ENCODE measurements at places on chromosomes 2 and 18.

- DNase-seq: no peak
Observed at GRCh38 chr2:240948905-240949790, 43.0 kb downstream of the CROCC2 start.

DNA sequence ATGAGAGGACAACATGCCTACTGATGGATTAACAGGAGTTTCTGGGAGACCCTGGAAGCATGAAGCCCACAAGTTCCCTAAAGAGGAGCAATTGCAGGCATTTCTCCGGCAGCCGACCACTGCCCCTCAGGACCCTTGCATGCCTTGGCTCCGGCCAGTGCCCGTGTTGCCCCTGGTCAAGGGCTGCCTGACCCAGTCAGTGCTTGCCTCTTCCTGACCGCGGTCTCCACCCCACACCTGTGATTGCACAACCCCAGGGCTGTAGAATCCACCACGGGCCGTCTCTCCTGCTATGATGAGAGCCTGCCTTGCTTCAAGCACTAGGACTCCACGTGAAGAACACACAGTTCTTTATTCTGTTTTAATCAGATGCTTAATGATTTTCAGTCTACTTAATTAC is 127.5 kb downstream of the GLI2 start:
- no peak for DNase-seq

DNA sequence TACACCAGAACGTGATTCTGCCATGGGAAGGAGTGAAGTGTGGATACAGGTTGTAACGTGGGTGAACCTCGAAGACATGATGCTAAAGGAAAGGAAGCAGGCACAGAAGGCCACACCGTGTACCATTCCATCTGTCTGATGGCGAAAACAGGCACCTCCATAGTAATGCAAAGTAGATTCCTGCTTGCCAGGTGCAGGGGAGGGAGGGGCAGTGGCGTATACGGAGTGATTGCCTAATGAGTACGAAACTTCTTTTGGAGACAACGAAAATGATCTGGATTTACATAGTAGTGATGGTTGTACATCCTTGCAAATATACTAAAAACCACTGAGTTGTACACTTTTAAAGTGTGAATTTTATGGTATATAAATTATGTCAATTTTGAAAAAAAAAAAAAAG is 106.7 kb downstream of the GBX2 start:
- DNase-seq: no peak

DNA sequence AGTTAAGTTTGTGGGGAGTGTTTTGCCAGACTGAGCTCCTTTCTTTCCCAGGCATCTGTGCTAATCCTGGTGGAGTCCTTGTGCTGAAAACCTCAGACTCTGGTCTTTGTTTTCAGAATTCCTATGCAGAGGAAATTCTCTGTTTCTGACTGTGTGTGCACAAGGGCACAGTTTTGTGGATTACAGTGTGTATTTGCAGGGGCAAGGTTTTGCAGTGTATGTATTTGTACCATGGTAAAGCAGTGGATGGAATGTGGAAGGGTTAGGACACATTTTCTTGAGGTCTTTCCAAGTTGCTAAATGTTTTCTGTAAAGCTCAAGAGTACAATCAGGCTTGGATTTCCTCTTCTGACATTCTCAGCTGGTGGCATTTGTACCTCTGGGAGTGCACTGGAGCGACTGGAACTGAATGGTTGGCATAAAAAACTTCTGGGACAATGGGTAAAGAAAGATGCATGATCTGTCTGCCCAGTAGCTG is 139.5 kb upstream of the RND3 start:
- no peak for DNase-seq

DNA sequence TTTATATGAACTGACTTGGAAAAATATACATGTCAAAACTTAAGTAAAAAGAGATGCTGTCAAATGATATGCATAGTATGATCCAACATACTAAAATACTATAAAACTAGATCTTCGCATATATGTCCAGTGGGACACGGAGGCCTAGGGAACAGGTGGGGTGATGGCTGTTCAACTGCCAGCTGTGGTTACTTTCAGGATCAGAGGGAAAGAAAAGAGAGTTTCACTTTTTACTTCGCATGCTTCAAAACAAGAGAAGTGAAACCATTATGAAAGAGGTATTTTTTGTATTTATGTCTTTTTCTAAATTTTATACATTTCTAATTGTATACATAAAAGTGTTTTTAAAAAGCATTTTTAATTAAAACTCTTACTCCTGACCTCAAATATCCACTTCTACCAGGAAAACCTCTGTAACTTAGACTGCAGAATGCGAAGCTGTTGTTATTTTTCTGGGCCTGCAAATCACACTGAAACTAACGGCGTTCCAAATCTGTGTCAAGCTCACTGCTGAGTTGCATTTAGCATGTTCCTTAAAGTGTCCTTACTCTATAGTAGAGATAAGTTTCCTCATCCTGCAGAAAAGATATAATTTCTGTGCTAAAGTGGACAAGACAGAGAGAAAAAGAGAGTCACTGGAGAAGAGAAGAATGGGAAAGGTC is 97.8 kb upstream of the SLC35G4 start:
- no peak for DNase-seq

DNA sequence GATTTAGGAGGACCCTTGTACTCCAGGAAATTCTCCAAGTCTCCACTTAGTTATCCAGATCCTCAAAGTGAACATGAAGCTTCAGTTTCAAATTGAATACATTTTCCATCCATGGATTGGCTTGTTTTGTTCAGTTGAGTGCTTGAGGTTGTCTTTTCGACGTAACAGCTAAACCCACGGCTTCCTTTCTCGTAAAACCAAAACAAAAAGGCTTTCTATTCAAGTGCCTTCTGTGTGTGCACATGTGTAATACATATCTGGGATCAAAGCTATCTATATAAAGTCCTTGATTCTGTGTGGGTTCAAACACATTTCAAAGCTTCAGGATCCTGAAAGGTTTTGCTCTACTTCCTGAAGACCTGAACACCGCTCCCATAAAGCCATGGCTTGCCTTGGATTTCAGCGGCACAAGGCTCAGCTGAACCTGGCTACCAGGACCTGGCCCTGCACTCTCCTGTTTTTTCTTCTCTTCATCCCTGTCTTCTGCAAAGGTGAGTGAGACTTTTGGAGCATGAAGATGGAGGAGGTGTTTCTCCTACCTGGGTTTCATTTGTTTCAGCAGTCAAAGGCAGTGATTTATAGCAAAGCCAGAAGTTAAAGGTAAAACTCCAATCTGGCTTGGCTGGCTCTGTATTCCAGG is at the start of gene CTLA4:
Gene CTLA4 (plus strand): TSS at position 211 of the 640 bp plus-strand sequence. CDS start 172 bp downstream, at position 383.
- DNase-seq: no peak

All from kidney tubule cell (primary cell).